ENCODE measurements at places on chromosomes 16 and 17.
A peak's percentile ranks its signal among the peaks of the same experiment; 100 is the strongest.

DNA sequence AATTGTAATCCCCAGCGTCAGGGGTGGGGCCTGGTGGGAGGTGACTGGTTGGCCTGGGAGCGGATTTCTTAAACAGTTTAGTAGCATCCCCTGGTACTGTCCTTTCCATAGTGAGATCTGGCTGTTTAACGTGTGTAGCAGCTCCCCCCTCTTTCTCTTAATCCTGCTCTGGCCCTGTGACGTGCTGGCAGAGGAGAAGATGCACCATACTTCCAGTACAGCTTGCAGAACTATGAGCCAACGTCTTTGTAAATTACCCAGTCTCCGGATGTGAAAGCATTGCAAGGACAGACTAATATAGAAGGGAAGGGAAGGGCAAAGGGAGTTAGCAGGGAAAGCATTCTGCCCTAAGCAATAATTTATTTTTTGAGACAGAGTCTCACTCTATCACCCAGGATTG, 83.9 kb downstream of the RMI2 start:
- no peak for DNase-seq

- DNase-seq, result no peak
These were observed 681 bp downstream of the XPO6 start for GRCh38 chr16:28210979-28211588.

DNA sequence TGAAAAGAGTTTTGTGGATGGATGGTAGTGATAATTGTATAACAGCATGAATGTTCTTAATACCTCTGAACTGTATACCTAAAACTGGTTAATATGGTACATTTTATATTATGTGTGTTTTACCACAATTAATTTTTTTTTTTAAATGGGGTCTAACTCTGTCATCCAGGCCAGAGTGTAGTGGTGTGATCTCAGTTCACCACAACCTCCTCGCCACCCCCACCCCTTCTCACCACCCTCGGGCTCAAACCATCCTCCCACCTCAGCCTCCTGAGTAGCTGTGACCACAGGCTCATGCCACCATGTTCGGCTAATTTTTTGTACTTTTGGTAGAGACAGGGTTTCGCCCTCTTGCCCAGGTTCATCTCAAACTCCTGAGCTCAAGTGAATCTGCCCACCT, 123.2 kb downstream of the CDRT15L2 start:
- no peak for DNase-seq

- no peak for DNase-seq
These were observed 345.8 kb downstream of the SOX9 start for GRCh38 chr17:72466606-72467005.

- no peak for DNase-seq
These were observed 579.6 kb upstream of the CDH5 start for GRCh38 chr16:65786916-65787315.

- DNase-seq, result no peak
These were observed 1.3 kb downstream of the TMEM219 start for GRCh38 chr16:29963021-29963743.

DNA sequence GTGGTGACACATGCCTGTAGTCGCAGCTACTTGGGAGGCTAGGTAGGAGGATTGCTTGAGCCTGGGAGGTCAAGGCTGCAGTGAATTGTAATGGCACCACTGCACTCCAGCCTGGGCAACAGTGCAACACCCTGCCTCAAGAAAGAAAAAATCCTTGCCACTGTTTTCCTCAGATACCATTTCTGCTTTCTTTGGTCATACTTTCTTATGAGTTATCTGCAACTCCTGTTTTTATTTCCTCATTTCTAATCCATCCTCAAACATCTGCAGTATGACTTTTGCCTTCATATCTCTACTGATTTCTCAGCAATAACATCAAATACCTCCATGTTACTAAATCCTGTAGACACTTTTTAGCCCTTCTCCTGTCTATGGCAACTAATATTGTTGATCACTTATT, 3.1 kb upstream of the AP2B1 start:
- DNase-seq, result no peak

GRCh38 chr17:76384987-76385891, 830 bp downstream of the SPHK1 start:
- no peak for DNase-seq

DNA sequence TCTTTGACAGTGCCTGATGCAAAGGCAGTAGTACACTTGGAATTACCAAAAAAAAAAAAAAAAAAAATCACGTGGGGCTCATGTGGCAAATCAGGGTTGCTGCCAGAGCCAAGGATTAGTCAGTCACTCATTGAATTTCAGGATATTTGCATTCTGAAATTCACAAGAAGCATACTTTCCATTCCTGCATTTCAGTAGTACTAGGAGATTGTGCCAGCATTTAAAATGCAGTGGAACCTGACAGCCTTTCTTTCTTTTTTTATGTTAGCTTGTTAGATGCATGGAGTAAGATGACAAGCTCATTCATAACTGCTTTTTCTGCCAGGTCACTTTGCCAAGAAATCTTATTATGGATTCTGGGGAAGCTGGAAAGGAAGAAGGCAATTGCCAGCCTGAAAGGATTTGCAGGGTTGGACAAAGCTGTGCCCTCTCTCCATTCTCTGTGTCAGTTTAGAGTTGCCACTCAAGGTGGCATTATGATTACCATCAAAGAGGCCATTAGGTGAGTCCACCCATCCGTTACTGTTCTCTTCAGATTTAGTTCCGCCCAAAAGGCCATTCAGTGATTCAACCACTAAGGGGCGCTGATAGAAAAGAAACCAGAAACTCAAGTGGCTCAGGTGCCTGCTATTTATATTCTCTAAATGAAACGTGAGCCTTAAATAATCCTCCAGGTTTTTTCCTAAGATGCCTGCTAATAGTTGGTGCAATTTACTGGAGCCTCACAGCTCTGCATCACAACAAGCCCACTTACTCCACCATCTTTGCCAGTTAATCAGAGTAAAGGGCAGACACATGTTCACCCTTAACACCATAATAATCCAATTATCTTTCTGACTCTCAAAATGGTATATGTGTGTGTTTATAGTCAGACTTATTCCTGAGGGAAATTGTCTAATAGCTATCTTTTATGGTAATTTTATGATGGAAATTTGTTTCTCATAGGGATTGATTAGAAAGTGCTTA, 59.0 kb downstream of the TANGO6 start:
- DNase-seq, result peak; percentile 76

GRCh38 chr16:57920215-57920879, 50.6 kb downstream of the CNGB1 start:
- no peak for DNase-seq

GRCh38 chr17:44575403-44575802, 18.1 kb downstream of the FZD2 start:
- no peak for DNase-seq

DNA sequence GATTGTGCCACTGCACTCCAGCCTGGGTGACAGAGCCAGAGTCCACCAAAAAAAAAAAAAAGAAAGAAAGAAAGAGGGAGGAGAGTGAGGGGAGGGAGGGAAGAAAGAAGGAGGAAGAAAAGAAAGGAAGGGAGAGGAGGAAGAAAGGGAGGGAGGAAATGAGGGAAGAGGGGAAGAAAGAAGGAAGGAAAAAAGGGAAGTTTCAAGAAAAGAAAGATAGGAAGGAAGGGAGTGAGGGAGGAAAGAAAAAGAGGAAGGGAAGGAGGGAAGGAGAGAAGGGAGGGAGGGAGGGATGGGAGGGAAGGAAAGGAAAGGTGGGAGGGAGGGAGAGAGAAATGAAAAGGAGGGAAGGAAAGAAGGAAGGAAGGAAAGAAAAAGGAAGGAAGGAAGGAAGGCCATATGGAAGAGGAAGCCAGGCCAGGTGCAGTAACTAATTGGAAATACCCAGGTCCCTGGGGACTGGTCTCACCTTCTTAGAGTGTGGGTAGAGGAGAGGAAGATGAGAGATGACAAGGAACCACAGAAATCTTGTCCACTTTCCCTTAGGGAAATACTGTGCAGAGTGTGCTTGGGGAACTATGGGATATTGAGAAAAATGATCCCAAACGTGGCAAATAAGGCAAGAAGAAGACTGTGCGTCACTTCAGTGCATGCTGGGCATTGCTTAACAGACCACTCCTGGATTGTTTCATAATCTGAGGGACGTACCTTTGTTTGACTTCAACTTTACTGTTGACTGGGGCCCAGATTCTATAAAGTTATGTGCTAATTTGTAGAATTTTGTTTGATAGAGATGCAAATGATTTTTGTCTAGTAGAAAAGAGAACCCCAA, 15.1 kb upstream of the CSNK2A2 start:
- DNase-seq, result no peak

DNA sequence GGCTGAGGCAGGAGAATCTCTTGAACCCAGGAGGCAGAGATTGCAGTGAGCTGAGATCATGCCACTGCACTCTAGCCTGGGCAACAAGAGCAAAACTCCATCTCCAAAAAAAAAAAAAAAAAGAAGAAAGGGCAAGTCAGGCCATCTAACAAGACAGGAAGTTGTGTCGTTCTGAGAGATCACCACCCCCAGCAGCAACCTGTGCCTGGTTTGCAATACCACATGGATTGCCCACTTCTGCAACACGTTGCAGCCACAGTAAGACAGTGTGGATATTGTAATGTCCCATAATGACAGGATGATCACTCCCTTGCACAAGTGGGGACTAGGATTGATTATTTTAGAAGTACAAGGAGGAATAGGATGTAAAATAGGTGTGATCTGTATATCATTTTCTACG, 3.4 kb upstream of the KRTAP2-4 start:
- DNase-seq, result no peak

DNA sequence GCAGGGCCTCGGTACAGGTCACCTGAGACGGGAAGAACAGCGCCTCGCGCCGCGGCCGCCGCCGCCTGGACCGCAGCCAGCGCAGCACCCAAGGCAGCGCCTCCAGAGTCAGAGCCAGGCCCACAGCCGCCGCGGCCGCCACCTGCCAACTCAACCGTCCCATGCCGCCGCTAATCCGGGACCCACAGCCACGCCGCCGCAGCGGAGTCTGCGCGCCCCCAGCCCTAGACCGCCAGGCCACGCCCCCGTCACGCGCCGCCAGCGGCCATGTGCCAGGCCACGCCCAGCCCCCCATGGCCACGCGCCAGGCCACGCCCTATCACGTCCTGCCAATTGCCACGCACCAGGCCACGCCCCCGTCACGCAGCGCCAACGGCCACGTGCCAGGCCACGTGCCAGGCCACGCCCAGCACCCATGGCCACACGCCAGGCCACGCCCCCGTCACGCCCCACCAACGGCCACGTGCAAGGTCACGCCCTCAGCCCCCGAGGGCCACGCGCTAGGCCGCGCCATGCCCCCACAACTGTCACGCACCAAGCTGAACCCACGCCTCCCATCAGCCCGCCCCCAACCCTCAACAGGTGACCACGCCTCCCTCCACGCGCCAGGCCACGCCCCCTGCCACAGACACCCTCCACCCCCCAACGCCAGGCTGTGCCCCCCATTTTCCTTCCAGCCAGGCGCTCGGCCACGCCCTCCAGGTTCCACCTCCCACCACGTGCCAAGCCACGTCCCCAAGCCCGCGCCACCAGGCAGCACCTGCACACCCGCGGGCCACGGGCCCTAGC, at the start of gene PLD6:
TSS of gene PLD6 (minus strand) at position 210 of the 789 bp plus-strand sequence. CDS start at position 163, 47 bp downstream.
- no peak for DNase-seq

GRCh38 chr16:20073203-20074098, at the start of gene GPR139:
TSS of gene GPR139 (minus strand) at chr16:20073890. CDS start at chr16:20073616, 274 bp downstream.
- no peak for DNase-seq

GRCh38 chr16:59878999-59879398, 1144.9 kb upstream of the GOT2 start:
- no peak for DNase-seq

DNA sequence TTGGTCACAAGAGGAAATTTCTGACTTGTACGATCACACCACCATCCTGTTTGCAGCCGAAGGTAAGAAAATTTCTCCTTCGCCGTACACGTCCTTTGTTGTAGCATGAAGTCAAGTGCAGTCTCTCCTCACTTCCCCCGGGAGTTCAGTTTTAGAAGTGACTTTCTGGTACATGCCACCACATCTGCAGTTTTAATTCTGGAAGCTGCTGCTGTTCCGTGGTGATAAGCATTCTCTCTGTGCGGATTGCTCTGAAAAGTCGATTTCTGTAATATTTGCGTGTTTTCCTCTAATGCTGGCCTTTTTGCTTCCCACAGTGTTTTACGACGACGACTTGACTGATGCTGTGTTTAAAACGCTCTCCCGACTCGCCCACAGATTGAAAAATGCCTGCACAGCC, 20.6 kb downstream of the METTL22 start:
- no peak for DNase-seq

- DNase-seq, result no peak
These were observed 356.3 kb upstream of the SOX9 start for GRCh38 chr17:71764505-71764904.

DNA sequence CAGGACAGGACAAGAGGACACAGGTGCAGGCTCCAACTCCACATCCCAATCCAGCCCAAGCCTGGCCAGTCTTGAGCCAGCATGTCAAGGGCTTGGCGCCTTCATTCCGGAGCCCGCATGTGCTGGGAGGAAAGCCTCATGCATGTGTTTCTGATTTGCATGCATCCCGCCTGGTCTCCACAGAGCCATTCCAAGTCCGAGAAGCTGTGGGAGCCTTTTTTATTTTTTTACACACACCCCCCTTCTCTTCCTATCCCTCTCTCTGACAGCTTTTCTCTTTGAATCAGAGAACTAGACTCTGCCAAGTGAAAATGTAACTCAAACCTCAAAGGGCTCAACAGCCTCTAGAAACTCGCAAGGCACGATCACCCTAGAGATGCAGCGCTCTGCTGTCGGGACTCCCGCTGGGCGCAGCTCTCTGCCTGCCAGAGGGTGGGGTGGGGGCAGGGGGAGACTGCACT, 45.1 kb downstream of the NOG start:
- DNase-seq, result no peak

DNA sequence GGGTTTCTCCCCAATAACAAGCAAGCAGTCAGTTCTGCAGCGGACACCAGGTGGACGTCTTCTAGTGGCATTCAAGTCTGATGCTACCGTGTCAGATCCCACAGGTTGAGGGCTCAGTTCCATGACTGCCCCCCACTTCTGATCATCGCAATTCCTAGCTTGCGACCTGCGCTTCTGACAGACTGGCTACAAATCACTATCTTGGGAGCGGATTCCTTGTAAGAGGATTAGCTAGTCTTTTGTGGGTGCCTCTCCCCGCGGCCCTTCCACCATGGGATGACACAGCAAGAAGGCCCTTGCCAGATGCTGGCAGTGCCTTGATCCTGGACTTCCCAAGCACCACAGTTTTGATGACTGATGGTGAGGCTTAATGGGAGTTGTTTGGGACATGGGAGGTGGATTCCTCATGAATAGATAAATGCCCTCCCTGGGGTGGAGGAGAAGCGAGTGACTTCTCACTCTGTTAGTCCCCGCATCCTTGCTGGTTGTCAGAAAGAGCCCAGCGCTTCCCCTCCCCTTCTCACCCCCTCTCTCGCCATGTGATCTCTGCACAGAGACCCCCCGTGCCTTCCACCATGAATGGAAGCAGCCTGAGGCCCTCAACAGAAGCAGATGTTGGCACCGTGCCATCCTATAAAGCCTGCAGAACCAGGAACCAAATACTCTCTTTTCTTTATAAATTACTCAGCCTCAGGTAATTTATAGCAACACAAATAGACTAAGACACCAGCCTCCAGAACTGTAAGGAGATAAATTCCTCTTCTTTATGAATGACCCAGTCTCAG, 19.1 kb downstream of the CDIP1 start:
- DNase-seq, result no peak

DNA sequence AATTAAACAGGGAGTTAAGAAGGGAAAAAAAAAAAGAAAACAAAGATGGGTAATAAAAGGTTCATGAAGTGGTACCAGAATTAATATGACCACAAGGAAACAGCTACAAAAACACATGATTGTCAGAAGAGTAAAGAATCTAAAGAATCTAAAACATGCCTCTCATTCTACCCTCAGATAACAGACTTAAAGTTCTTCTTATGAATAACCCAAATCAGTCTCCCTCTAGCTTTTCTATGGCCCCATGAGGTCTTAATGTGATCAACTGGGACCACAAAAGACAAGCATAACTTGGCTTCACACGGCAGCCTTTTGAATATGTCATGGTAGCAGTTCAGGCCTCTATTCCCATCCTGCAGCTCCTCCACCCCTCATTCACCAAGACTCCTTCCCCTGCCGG, 6.9 kb downstream of the MYH10 start:
- DNase-seq, result no peak
